ENCODE measurements at places on chromosomes 6 and 20.

DNA sequence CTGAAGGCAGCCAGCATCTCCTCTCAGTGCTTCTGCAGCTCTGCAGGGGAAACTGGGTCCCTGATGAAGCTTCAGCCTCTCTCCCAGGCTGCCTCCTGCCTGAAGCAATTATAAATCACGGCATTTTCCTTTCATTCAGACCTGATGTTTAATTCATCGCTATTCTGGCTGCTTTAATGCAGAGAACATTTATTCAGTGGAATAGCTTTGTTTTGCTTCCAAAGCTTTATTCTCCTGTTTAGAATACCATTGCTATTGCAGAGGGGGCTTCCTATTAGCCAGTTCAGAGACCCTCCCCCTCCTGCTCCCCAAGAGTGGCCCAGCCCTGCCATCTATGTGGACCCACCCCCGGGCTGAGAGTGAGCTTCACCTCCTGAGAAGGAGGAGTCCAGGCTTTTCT, 255.6 kb downstream of the LRFN2 start:
- no peak for DNase-seq

GRCh38 chr20:61769286-61769832, 296.3 kb downstream of the TAF4 start:
- DNase-seq: no peak

- DNase-seq: no peak
These were observed 34.9 kb downstream of the PTPN1 start for GRCh38 chr20:50545126-50545525.

- no peak for DNase-seq
These were observed 129.7 kb downstream of the FIG4 start for GRCh38 chr6:109820706-109821350.

DNA sequence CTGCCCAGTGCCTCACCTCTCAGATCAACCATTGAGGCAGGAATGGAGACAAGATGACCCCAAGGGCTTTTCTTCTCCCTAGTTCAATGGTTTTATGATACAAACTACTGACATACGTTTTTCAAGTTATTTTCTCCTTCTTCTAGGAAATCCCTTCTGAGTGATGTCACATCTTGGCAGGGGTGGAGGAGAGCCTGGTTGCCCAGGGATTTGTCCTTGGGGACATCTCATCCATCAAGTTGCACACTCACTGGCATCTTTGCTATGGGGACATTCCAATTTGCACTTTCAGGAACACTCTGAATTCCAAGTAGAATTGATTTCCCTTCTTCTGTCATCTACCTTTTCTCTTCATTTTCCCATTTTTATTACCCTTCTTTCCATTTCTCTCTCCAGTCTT, 9.9 kb downstream of the ZFP57 start:
- DNase-seq: no peak

GRCh38 chr20:64268174-64268573, 12.6 kb downstream of the PCMTD2 start:
- DNase-seq: no peak

GRCh38 chr20:41367393-41367695, 726 bp upstream of the EMILIN3 start:
- DNase-seq: no peak

Data from stimulated activated CD8-positive, alpha-beta memory T cell treated with anti-CD3 and anti-CD28 coated beads, Interleukin-15, amount 100 ng/mL, for 4 hours (primary cell).